ENCODE measurements at places on chromosomes 11 and 22.
A peak's percentile ranks its signal among the peaks of the same experiment; 100 is the strongest.

DNA sequence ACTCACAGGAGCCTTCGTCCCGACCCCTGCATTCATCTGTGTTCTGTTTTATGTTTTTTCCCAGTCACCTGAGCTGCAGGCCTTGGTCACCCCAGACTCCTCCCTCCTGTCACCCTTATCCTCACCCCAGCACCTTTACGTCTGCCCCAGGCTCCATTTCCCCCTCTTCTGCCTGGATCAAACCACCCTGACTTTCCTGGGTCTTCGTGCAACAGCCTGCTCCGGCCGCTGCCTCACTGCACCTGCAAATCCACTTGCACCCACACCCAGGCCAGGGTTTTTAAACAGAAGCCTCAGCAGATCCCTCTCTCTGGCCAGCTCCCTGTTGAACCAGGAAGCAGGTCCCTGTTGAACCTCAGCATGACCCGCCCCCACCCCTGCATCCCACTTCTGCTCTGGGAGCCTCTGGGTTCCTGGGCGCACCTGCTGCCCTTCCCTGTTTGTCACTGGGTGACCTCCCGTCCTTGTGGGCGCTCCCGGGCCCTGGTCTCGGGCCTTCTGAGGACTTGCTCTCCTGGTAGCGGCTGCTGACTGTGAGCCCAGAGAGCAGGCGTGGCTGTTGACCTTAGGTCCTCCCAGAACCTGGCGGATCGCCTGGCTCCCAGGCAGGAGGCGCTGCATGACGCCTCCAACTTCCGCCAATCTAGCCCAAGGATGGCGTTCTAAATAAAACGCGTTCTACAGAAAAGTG is 12.8 kb downstream of the MAPK8IP2 start:
- peak; percentile 33 for DNase-seq

- DNase-seq = no peak
Measured at GRCh38 chr11:87266751-87267150, 229.0 kb downstream of the TMEM135 start.

DNA sequence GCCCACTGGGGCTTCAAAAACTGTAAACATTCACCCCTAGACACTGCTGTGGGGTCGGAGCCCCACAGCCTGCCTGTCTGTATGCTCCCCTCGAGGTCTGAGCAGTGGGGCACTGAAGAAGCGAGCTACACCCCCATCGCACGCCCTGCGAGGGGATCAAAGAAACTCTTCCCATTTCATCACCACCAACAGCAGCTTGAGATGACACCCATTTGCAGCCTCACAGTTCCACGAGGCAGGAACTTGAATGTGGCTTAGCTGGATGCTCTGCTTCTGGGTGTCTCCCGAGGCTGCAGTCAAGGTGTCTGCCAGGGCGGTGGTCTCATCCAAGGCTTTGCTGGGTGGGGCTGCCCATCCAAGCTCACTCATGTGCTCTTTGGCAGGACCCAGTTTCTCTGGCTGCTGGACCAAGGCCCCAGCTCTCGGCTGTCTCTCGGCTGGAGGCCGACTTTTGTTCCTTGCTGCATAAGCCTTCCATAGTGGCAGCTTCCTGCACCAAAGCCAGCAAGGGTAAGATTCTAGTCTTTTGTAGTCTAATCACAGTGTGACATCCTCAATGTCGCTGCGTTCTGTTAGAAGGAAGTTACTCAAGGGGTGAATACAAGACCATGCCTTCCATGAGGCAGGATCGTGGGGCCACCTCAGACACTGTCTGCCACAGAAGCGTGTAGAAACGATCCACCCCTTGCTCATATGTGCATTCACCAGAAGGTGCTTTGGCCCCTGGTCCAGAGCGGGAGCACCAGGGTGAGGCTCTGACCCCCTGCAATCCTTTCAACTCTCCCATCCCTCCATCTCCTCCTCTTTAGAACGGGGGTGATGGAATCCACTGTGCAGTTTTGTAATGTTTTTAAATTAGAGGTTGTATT is 46.2 kb upstream of the SEPTIN5 start:
- DNase-seq = no peak

- DNase-seq = no peak
Measured at GRCh38 chr11:69981119-69981784, 96.9 kb upstream of the ANO1 start.

- DNase-seq = no peak
Measured at GRCh38 chr11:8415195-8415594, 151.5 kb upstream of the LMO1 start.

DNA sequence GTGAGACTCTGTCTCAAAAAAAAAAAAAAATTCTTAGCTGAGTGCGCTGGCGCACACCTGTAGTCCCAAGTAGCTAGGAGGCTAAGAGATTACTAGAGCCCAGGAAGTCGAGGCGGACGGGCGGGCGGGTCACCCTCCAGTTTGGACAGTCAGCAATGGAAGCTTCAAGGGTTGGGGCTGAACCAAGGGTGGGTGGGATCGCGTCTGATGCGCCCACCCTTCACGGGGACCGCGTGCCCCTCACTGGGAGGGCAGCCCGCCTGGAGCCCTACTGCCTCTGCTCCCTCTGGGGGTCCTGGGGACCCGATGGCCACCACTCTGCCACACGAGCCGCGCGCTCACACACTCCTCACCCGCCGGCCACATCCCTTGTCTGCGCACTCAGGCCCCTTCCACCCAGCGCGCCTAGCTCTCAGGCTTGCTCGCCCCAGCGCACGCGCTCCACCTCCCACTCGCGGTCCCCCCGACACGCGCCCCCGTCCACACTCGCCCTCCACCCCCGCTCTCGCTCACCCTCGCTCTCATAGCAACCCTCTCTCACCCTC is 494 bp downstream of the CHID1 start:
- no peak for DNase-seq

DNA sequence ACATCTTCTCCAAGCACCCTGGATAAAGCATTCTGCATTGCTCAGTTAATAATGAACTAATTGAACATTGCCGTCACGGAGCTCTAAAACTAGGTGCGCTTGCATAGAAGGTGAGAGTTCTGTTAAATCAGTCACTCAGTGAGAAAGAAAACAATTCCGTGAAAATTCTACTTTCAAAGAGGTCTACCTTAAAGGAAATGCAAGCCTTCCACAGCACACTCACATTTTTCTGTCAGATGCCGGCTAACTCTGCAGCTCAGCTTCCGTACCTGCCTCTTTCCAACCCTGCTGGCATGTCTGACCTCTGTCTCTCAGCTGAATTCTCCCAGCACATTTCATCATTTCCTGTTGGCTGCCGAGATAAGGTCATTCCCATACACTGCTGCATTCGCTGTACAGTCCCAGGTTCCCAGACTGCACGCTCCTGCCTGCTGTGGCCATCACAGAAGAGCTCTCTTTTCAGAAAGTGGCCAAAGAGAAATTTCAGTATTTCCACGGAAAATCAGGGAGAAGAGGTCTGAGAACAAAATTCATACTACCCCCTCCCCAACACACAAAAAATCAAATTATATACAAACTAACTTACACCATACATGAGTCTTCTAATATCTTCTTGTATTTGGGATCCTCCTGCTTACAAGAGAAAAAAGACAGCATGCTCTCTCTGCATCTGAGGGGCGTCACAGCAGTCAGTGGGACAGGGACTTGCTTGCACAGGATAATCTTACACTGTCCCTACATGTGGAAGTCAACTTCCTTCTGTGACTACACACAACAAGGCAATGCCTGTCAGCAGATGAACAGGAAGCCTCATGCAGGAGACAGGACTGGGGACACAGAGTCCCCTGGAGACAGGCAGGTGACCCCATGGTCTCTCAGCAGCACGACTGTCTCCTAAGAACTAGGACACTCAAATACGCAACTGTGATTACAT is 55.1 kb downstream of the PACSIN2 start:
- peak; percentile 90 for DNase-seq

- DNase-seq = peak; percentile 61
Measured at GRCh38 chr11:75532200-75533048, 6.7 kb upstream of the GDPD5 start.

- no peak for DNase-seq
Measured at GRCh38 chr11:2708151-2708581, 8.4 kb upstream of the KCNQ1OT1 start.

- peak; percentile 50 for DNase-seq
Measured at GRCh38 chr11:128779036-128779435, 85.2 kb downstream of the FLI1 start.

DNA sequence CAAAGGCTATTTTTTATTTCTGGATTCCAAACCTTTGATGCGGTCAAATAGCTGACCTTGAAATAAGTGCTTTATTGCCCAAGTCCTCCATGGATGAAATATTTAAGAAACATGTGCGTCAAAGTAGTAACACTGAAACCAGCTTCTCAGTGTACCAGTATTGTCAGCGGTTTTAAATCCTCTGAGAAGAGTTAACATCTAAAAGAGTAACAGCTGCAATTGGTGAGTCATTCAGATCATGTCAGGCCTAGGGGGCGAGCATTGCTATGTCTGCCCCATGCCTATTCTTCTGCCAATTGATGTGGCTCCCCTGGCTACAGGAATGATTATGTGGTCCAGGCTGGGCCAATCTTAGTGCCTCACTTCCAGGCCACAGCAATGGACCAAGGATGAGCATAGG is 263.3 kb upstream of the SORL1-AS1 start:
- peak; percentile 25 for DNase-seq

GRCh38 chr11:102449651-102450570 is 2.7 kb downstream of the TMEM123 start:
- DNase-seq = no peak

- DNase-seq = no peak
Measured at GRCh38 chr11:112718483-112718882, 242.7 kb upstream of the NCAM1 start.

DNA sequence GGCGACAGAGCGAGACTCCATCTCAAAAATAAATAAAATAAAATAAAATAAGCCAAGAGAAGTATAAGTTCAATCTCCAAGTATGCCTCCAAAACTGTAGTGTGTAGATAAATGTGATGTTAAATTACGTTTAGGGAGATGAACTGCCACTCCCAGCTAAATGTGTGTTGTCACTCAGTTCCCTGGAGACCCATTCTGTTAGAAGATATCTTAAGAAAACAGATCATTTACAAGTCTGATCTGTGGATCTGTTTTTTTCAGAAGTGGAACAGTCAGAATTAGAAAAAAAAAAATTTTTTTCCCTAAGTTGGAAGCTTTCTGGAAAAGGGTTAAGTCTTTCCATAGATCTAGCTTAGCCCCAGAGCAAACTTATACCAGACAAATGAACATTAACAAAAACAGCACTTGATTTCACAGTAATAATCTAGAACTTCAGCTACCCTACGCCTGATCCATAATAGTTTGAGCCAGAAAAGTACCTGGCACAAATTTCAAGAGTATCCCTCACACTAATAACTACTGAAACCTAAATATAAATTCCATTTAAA is 18.2 kb downstream of the CELF1 start:
- no peak for DNase-seq

GRCh38 chr11:17952487-17952886 is 60.4 kb downstream of the SERGEF start:
- no peak for DNase-seq

- DNase-seq = peak; percentile 96
Measured at GRCh38 chr11:61297746-61298145, 2.6 kb upstream of the VWCE start.

DNA sequence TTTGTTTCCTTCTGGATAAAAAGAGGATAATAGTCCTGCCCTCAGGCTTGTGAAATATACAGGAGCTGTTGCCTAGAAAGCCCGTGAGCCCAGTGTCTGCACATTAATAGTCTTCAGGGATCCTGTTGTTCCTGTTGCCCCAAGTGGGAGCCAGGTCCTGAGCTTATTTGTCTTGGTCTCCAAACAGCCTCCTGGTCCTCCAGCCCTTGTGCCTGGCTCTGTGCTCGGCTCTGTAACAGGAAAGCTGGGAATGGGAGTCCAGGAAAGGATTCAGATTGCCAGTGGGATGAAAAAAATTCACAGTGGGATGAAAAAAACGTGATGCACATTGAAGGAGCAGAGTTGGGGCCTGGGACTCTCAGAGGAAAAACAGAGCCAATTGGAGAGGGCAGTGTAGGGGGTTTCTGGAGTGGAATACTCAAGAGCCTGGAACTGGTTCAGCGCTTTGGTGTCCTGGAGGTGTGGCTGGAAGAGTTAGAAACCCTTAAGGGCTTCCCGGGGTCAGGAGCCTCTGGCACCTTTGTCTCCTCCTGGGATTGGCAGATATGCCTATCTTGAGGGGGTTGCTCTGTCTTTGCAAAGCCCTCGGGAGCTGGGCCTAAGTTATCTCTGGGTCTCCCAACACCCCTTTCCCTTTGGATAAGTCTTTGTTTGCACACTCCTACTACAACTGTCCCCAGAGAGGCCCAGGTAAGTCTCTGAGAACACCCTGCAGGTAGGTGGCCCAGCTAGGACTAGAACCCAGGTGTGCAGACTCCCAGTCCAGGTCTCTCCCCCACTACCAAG is 2.3 kb upstream of the INPPL1 start:
- no peak for DNase-seq

DNA sequence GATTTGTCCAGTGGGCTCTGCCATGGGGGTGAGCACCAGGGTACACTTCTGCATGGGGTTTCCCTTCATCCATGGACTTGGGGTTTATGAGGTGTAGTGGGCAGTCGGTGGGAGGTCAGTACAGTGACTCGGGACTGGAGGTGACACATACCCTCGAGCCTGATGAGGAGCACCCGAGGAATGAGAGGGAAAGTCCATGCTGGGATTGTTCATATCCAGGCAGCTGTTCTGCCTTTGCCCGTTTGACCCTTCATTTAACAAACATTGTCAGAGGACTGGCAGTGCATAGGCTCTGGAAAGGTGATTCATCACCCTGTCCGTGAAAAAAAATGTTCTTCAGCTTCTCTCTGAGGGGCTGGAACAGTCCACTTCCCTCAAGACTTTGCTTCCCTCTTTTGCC is 2.7 kb downstream of the NAV2 start:
- peak; percentile 97 for DNase-seq

DNA sequence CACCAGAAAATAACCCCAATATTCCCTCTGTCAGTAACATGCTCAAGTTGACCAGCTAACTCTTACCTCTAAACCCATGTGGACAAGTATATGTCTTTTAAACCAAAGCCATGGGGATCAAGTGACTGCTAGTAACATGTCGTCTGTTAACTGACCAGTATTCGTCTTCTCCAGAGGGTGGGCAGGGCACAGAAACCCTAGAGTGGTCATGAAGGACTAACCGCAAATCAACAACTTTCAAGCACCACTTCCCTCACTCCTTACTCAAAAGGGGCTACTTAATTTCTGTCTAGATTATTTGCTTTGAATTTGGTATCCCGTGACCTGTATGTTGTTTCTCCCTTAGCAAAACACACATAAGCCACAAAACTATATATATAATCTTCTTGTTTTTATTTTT is 293.2 kb downstream of the SWAP70 start:
- DNase-seq = no peak

DNA sequence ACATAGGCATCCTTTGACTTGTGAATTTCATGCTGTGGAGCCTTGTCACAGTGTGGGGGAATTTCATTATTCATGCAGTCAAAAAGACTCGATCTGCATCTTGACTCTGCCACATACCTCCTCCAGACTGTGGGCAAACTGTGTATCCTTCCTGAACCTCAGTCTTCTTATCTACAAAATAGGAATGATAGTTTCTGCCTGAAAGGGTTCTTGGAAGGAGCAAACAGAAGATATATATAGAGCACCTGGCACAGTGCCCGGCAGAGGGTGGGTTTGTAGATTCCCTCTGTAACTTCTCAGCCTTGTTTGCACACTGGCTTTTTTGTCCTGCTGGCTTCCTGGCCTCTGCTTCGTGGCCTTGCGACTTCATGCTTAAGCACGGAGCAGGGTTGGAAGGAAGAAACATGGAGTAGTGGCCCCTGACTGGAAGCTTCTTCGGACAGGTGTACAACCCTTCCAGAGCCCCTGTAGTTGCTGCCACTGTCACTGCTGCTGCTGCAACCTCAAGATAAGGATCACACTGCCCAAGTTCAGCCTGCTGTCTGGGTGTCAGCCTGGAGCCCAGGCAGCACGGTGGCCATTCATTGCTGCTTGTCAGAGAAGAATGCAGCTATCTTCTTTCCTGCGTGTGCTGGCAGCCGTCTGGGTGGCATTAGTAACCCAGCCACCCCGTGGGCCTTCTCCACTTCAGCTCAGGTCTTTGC is 106.4 kb downstream of the MICAL2 start:
- DNase-seq = peak; percentile 79

Data from cardiac fibroblast (primary cell).